T-helper 17 cell (primary cell): ENCODE measurements at places on chromosomes 2 and 18. TPM values are rescaled to one million over a fixed set of nuclear protein-coding genes. Genes with fewer than 3 reads are reported as not detected.
A peak's percentile ranks its signal among the peaks of the same experiment; 100 is the strongest.

Gene UPP2
- not detected for total RNA-seq

- H3K4me3 ChIP-seq: no peak overlapping the region
- H3K27me3 ChIP-seq: no peaks in the 10 kb centered on the region
- H3K27ac ChIP-seq: no peak overlapping the region
- H3K4me1 ChIP-seq: no peaks in the 10 kb centered on the region
- H3K36me3 ChIP-seq: no peaks in the 10 kb centered on the region
Observed at GRCh38 chr2:14751581-14751980, 119.1 kb downstream of the LRATD1 start.

GRCh38 chr2:16713011-16713423, 47.4 kb upstream of the CYRIA start:
- no peaks in the 10 kb centered on the region for H3K36me3 ChIP-seq
- DNase-seq: no peak
- H3K27me3 ChIP-seq: peaks cover 10% of the 10 kb centered on the region
- H3K4me1 ChIP-seq: no peaks in the 10 kb centered on the region
- H3K4me3 ChIP-seq: no peak overlapping the region

Gene SLC14A1
- 9.8 TPM for total RNA-seq

DNA sequence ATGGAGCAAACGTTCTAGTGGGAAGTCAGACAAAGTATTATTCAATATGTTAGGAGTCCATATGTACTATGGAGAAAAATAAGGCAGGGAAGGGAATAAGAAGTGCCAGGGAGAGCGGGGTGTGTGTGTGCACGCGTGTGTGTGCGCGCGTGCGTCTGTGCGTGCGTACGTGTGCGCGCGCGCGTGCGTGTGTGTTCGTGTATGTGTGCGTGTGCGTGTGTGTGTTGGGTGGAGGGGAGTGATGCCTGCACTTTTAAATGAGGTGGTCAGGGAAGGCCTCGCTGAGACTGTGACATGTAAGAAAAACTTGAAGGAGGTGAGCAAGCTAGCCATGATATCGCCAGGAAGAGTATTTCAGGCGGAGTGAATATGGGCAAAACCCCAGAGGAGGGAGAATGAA, 1.6 kb upstream of the MREG start:
- peak overlapping the region; percentile 67 for H3K4me3 ChIP-seq
- H3K36me3 ChIP-seq: peaks cover 3% of the 10 kb centered on the region
- no peaks in the 10 kb centered on the region for H3K27me3 ChIP-seq

DNA sequence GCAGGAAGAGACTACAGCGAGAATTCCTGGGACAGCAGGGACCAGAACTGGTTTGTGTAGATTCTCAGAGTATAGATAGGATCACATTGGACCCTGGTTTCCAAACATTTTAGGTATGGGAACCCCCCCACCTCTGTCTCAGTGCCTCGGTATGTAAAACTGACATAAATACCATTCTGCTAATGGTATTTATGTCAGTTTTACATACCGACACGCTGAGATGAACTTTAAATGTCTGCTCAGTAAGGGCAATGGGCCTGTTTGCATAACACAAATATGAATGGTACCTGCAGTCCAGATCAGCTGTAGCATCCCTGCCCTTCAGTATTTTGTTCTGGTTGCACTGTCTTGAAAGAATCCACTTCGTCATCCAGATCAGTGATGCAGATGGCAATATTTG, 73.2 kb downstream of the WDSUB1 start:
- H3K4me3 ChIP-seq: no peak overlapping the region
- no peaks in the 10 kb centered on the region for H3K36me3 ChIP-seq

Gene ZSWIM2
- not detected for total RNA-seq

DNA sequence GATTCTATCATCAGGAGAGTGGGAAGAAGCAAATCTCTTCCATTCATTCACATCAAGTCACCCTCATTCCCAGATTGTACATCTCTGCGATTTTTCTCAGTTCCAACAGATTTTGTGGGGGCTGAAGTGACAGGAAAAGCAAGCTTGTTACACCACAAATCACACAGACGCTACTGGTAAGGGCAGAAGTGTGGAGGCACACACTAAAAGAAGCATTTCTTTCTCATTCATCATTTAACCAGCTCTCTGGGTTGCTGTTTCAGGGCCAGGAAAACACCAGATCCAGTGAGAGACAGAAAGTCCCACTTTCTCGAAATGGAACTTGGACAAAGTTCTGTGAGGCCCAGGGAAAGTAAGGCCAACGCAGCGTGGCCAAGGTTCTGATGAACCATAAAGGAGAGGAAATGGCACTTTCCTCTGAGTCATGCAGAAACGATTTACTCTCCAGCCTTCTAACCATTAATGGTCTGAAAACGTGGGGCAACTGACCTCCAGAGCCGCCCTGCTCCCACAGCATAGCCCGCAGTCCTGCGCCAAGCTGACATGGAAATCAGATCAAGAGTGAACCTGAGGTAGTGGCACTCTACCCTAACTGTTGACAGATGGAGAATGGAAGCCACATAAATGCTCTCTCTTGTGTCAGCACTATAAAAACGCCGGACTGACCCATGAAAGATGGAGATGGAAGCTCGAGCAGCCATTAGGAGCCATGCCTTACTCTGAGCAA, 191.0 kb downstream of the C1D start:
- no peak overlapping the region for H3K4me3 ChIP-seq
- peaks cover 3% of the 10 kb centered on the region for H3K36me3 ChIP-seq
- H3K4me1 ChIP-seq: no peaks in the 10 kb centered on the region

Gene SCYGR4
- 0.99 TPM for total RNA-seq

Gene RAD51AP2
- not detected for total RNA-seq

Gene ZAP70
- 406 TPM for total RNA-seq

Gene UGT1A5
- total RNA-seq: not detected

Gene MEX3C
- total RNA-seq: 71.1 TPM

Gene GPR155
- 16.7 TPM for total RNA-seq

DNA sequence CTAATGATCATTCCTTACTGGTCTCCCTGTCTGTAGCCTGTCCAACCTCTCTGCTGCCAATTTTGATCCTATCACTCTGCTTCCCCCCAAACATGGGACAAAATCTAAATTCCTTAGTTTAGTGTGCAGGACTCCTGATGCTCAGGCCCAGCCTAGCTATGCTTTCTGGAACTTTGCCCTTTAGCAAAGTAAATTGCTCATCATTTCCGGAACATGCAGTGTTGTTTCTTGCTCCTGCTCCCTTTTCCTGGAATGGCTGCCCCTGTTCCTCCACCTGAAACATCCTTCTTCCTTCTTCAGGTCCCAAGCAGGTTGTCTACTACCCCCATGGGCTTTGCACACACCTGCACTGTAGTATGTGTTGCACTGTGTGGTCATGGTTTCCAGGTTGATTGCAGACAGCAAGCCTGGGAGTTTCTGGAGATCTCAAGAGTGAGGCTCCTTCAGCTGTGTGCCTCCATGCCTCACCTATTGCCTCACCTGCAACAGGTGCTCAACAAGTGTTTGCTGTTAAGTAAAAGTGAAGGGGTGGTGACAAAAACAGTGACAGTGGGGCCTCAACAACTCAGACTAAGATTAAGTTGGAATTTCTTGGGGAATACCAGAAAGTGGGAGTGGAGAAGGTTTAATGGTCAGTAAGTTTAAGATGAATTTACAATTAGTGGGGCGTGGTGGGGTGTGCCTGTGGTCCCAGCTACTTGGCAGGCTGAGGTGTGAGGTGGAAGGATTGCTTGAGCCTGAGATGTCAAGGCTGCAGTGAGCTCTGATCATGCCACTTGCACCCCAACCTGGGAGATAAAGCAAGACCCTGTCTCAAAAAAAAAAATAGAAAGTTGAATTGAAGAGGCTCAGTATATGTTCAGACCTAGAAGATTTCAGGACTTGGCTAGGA, 120.0 kb downstream of the DNAH6 start:
- no peak overlapping the region for H3K4me3 ChIP-seq
- H3K27ac ChIP-seq: no peak overlapping the region
- H3K27me3 ChIP-seq: no peaks in the 10 kb centered on the region
- H3K36me3 ChIP-seq: no peaks in the 10 kb centered on the region

DNA sequence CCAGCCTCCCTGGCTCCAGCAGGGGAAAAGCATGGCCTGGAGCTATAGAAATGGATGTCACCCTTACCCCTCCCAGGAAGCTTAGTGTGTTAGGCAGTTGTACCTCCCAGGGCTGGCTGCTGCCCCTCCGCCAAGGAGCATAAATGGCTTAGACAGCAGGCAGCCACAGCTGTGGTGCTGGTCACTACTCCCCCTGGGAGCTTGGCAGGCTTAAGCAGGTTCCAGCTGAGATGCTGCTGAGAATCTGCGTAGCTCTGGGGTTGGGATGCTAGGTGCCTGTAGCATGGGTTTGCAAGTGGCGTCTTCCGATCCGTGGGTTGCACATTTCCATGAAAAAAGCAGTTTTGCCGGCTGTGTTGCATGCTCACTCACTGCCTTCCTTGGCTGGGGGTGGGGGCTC, 369.7 kb downstream of the CTNNA2 start:
- DNase-seq: no peak
- no peak overlapping the region for H3K27ac ChIP-seq

DNA sequence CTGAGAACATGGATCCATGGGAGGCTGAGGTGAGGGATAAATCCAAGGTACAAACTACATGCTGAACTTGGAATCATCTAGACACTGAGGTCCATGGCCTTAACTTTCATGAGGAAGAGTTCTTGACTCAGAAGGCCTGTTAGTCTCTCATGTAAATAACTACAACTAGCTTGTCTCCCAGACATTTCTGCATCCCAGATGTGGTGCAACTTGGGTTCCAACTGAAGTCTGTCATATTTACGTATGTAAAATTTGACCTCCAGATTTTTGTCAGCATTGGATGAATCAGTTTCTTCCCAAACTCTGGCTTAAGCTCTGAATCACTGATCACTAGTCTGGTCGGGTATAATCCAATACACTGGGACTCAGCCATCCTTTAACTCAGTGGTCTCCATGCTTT, 306.9 kb downstream of the PDE11A start:
- no peak overlapping the region for H3K27ac ChIP-seq
- H3K4me1 ChIP-seq: peaks cover 14% of the 10 kb centered on the region
- DNase-seq: no peak
- H3K4me3 ChIP-seq: no peak overlapping the region
- H3K27me3 ChIP-seq: peaks cover 30% of the 10 kb centered on the region
- peaks cover 6% of the 10 kb centered on the region for H3K36me3 ChIP-seq

DNA sequence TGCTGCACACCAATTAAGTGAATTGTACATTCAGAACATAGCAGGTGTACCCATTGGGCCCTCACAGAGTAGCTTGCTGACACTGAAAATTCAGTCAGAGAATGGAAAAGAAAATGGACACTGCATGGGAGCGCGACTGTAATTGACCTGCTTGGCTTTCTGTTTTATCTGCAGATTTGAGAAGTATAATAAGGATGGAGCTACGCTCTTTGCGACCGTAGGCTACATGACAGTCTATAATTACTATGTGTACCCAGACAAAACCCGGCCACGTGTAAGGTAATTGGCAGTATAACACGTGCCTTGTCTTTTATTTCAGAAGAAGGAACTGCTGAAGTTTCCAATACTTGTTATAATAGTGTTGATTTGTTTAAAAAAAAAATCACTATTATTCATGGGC, 33.5 kb upstream of the METAP1D start:
- no peaks in the 10 kb centered on the region for H3K27me3 ChIP-seq
- H3K4me3 ChIP-seq: no peak overlapping the region
- H3K36me3 ChIP-seq: peaks cover 4% of the 10 kb centered on the region

Gene CNOT11
- total RNA-seq: 48.3 TPM
